ENCODE measurements at places on chromosomes 3 and 15.

- DNase-seq, result no peak
These were observed 41.2 kb downstream of the LIPC start for GRCh38 chr15:58472821-58473581.

GRCh38 chr15:32966512-32966911, 228.0 kb downstream of the FMN1 start:
- no peak for DNase-seq

DNA sequence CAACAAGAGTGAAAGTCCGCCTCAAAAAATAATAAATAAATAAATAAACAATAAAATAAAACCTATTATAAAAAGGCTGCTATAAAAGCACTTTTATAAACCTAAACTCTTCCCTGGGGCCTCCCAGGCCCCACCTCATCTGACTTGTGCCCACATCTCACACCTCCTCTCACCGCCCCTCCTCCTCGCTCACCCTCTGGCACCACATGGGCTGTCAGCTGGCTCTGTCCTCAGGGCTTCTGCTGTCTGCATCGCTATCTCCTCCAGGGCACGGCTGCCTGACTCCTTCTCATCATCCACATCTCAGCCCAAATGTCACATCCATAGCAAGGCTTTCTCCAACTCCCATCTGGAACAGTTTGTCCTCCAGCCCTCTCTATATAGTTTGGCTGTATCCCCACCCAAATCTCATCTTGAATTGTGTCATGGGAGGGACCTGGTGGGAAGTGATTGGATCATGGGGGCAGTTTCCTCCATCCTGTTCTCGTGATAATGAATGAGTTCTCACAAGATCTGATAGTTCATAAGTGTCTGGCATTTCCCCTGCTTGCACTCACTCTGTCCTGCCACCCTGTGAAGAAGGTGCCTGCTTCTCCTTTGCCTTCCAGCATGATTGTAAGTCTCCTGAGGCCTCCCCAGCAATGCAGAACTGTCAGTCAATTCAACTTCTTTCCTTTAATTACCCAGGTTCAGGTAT, 8.8 kb upstream of the SH3BP5 start:
- DNase-seq, result peak; percentile 40

DNA sequence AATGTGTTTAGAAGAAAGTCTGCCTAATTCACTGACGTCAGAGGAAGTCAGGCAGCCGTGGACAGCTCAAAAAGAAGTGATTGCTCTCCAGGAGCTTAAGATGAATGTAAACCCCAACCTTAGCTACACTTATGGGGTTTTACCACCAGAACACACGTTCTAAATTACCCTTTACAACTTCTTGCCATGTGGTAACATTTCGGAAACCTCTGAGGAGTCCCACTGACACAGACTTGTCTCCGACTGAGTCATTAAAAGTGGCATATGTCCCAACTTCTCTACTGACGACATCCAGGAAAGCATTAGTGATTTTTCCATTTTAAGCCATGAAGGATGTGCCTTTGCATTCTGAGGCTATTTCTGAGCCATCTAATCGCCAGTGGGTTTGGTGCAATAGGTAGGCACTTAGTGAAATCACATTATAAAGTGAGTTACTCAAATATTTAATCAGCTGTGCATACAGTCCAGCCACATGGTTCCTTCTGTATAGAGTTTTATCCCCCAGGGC, 32.4 kb downstream of the C2CD4A start:
- no peak for DNase-seq

GRCh38 chr3:157610876-157611535, 107.8 kb upstream of the VEPH1 start:
- no peak for DNase-seq

DNA sequence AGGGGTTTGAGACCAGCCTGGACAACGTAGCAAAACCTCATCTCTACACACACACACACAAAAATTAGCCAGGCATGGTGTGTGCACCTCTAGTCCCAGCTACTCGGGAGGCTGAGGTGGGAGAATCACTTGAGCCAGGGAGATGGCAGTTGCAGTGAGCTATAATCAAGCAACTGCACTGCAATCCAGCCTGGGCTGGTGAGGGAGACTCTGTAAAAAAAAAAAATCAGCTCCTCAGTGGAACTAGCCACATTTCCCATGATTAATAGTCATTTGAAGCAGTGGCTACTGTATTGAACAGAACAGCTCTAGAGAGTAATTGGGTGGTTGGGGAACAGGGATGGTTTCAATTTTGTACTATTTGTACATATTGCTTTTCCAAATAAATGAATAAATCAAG, 11.5 kb upstream of the FBXO40 start:
- DNase-seq, result no peak

DNA sequence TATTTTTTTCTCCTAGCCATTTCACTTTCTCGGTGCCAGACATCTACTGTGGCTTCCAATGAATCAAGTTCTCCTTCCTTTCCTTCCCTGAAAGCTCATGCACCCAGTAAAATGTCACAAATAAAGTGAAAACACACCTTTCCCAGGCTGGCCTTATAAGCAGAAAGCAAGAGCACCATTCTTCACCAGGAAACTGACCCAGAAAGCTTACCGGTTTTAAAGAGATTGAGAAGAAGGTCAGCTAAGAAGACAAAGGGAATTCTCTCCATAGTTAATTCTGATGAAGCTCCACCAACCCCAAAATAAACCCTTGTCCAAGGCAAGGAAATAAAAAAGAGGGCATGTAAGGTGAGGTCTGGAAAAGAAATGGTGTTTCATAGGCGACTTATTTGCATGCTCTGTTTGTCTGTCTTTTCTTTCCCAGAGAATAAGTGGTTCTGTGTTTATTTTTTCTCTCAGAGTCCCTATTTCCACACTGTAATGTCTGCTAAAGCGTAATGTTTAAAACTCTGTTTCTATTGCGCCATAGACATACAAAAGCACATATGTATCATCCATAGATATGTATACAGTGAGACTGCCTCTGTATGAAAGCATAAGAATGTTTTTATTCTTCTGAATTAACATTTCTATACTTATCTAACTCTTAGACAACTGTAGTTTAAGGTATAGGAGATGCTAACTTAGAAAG, 2.8 kb downstream of the LSAMP start:
- no peak for DNase-seq

- DNase-seq, result peak; percentile 89
These were observed 384.8 kb upstream of the SEMA6D start for GRCh38 chr15:47332481-47332880.

- no peak for DNase-seq
These were observed 60.3 kb upstream of the TP63 start for GRCh38 chr3:189570916-189571315.

DNA sequence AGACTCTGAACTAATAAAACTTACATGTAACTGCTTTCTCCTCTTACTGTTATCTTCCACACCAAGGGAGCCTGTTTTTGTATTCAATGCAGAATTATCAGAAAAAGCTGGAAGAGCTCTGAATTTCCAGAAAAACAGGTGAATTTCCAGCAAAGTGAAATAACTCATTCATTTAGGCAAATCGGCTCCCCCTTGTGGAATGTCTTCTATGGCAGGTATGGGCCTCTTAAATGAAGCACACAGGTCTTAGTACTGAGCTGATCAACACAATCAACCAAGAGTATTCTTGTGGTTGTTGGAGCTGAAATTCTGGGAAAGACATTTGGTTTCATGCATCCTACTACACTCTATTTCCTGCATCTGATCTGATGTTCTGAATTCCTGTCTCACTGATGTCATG, 31.0 kb upstream of the PTPRG start:
- DNase-seq, result peak; percentile 68

DNA sequence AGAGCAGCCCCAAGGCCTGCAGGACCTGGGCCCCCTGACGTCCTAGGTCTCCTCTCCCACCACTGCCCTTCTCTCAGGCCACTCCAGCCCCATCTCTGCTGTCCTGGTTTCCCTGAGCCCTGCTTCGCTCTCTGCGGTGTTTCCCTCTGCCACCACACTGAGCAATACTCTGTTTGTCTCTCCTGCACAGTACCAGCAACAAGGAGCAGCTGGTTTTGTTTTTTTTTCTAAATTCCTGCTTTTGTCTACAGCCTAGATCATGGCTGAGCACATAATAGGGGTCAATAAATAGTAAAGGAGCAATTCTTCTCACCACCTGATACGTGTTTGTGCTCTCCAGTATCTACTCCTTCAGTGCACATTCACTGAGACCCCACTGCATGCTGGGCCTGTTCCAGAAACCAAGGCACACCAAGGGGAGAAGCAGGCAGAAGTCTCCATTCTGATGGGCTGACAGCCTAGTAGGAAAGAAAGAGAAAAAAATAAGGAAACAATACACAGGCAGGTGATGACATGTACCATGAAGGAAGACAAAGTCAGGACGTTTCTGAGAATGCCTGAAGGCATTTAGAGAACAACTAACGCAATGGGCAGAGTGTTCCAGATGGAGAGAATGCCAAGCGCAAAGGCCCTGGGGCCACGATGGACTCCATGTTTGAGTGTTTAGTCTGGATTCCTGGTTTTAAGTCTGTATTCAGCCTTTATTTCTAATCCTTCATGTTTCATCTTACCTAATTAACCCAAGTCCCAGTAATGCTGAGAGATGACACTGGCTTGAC, 6.0 kb upstream of the ACAD9 start:
- DNase-seq, result no peak

DNA sequence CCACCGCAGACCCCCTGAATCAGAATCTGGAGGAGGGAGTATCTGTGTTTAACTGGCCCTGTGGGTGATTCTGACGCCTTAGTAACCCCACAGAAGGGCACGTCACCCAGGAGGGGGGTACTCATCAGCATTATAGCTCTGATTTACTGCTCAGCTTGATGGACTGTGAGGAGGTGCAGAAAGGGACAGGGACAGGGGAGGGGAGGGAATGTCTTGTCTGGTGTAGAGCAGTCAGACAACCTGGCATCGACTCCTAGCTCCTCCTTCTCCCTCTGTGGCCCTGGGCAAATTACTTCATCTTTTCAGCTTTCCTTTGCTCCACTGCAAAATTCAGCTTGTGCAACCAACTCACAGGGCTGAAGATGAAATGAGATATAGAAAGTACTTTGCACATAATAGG, 42.3 kb upstream of the GLCE start:
- no peak for DNase-seq

GRCh38 chr15:100592898-100593297, 9.1 kb downstream of the LINS1 start:
- no peak for DNase-seq

DNA sequence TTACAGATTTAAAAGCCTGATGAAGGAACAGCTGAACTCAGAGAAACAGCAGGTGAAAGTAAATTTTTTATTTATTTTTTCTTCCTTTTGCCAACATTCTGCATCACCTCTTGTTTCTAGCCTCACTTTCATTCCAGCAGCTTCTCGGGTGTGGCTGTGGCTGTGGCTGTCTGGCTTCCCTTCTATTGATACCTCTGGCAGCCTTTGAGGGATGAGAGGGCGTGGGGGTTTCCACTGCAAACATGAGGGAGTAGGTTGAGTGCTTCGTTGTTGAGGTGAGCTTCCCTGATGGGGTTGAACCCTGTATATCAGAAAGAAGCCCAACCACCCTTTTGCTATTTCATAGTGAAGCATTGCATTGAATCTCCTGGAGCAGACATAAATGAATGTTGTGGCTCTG, 6.2 kb upstream of the TMC3 start:
- no peak for DNase-seq

DNA sequence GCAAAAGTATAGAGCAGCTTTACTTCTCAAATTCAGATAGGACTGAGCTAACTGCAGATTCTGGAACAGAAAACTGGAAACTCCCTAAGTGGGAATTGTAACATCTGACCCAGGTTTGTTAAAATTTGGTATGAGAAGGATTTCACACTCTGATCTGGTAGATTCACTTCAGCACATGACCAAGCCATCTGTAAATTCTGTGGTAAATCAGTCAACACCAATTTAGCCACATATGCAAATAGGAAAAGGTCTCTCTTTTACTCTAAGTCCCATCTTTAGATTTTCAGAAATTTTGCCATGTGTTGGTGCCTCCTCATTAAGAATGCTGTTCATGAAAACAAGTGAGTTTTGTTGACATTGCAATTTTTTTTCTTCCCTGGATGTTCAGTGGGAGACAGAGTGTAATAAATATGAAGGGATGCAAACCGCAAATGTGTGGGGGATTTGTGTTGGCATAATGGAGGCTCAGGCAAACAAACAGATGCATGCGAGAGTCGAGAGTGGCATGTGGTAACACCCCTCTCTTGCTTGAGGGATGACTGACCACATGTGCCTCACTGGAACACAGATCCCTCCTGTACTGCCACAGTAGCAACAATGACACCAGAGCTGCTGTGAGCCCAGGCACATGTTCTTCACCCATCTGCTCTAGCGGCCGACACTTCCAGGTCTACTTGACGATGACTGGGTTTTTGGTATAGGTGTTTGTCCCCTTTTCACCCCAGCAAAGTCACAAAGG, 146.6 kb downstream of the FEZF2 start:
- no peak for DNase-seq

DNA sequence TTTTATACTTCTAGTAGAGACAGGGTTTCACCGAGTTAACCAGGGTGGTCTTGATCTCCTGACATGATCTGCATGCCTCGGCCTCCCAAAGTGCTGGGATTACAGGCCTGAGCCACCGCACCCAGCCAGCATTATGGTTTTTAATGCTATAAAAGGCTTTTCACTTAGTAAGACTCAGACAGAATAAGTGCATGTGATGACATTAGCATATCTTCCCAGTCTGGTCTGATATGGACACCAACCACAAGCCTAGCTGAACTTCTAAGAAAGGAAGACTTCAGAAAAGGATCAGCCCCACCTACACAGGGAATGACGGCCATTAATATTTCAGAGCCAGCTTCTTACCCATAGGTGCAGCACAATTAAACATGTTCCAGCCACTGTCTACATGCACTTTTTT, 27.0 kb downstream of the GRK7 start:
- DNase-seq, result no peak

DNA sequence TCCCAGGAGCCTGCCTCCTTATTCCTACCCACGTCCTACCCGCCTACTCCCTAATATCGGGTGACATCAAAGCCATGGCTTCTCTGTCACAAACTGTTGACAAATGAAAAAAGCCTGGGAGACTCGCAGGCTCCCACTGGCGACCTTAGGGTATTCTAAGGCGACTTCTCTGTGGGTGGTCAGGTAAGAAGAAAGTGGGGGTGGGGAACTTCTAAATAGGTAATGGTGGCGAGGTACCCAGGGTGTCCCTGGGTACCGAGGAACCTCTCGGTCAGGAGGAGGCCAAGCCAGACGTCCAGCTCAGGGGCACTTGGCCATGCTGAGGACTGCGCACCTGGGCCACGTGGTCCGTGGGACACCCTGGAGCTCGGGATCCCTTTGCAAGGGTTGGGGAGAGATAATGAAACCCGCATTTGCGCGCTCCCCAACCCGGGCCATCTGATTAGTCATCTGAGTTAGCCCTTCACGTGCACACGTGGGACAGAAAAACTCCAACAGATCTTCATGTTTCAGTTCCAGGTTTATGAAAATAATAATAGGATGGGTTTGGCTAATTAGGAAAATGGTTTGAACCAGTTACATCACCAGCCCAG, 78.2 kb downstream of the NR2F2 start:
- DNase-seq, result no peak

- no peak for DNase-seq
These were observed 143.4 kb downstream of the WNT5A start for GRCh38 chr3:55343486-55344357.

DNA sequence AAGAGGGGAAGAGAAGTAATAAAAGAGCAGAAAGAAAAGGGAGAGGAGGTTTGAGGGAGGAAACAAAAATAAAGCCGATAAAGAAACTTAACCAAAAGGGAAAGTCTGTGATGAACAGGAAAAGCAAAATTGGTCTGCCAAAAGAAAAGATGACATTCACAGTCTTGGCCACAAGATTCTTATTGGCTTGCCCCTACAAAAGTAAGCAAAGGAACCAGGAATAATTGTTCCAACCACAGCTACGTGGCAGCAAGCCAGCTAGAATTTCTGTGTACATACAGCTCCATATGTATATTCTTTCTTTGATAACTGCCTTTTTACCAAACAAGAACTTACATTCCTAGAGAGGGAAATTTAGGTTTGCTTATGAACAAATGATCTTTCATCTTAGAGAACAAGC, 79.6 kb downstream of the MLH1 start:
- DNase-seq, result no peak
